ENCODE measurements at places on chromosomes 5 and 9.

DNA sequence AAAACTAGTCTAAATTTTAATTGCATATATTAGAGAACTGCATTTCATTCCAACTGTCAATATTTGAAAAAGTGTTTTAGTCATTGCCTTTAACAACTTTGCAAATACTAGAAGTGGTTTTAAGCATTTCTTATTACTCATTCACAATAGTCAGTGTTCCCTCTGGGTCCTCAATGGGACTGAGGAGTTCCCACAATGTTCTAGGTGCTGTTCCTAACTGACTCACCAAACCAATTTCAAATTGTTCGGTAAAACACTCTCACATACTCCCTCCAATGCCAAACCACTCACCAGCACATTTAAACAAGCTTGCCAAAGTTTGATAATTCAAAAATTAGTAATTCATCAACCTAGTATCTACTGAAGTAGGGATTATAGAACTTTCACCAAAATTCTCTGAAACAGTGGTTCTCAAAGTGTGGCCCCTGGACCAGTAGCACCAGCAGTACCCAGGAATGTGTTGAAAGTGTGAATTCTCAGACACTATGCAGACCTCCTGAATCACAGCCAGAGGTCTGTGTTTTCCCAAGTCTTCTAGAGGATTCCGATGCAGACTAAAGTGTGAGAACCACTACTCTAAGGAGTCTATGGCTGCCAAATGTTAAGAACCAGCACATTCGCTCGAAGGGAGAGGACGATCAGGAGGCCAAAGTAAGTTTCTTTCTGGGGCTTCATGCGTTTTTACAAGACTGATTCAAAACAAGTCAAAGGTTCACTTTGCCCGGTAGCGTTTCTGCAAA is 72.8 kb downstream of the APBA1 start:
- DNase-seq = no peak

GRCh38 chr9:137077010-137077747 is at the start of gene UAP1L1:
Gene UAP1L1, plus strand, starts transcription at chr9:137077517. Its CDS starts 16 bp downstream, at chr9:137077533.
- DNase-seq = peak; percentile 45

DNA sequence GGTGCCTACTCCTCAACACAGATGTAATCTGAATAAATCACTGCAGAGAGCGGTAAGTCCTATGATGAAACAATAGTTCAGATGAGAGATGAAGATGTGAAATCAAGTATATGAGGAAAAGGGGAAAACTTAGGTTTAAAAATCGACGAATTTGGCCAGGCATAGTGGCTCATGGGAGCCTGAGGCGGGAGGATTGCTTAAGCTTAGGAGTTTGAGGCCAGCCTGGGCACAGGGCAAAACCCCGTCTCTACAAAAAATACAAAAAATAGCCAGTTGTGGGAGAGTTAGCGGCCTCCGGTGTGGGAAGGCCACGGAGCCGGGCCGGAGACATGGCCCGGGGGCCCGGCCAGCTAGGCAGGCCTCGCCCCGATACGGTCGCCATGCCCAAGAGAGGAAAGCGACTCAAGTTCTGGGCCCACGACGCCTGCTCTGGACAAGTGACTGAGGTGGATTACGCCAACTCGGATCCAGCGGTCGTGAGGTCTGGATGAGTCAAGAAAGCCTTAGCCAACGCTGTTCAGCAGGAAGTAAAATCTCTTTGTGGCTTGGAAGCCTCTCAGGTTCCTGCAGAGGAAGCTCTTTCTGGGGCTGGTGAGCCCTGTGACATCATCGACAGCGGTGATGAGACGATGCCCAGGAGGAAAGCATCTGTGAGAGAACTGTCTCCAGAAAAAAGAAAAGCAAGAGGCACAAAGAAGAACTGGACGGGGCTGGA is 62.8 kb upstream of the SUB1 start:
- DNase-seq = no peak

DNA sequence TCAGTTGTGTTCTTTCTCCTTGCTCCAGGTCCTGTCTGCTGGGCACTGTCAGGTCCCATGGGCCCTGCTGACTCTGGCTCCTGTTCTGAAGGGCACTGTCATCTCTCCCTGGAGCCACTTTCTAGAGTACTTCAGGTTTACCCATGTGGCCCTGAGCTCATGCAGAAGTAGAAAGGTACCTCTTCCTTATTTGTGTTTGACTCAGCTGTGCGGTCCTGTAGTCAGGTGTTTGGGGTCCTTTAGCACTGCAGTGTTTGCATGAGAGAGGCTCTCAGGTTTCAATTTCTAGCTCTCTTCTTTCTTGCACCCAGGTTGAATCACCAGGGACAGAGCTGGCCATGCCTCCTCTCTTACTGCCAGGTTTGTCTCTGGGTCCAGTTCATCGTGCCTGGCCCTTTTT is 71.5 kb downstream of the HSPA4 start:
- DNase-seq = no peak

- DNase-seq = no peak
Observed at GRCh38 chr9:37033682-37034304, at the start of gene PAX5. Gene PAX5, minus strand, starts transcription at chr9:37034268. Its CDS starts 237 bp downstream, at chr9:37034031.

- DNase-seq = no peak
Observed at GRCh38 chr5:4781299-4781698, 358.8 kb upstream of the ADAMTS16 start.

DNA sequence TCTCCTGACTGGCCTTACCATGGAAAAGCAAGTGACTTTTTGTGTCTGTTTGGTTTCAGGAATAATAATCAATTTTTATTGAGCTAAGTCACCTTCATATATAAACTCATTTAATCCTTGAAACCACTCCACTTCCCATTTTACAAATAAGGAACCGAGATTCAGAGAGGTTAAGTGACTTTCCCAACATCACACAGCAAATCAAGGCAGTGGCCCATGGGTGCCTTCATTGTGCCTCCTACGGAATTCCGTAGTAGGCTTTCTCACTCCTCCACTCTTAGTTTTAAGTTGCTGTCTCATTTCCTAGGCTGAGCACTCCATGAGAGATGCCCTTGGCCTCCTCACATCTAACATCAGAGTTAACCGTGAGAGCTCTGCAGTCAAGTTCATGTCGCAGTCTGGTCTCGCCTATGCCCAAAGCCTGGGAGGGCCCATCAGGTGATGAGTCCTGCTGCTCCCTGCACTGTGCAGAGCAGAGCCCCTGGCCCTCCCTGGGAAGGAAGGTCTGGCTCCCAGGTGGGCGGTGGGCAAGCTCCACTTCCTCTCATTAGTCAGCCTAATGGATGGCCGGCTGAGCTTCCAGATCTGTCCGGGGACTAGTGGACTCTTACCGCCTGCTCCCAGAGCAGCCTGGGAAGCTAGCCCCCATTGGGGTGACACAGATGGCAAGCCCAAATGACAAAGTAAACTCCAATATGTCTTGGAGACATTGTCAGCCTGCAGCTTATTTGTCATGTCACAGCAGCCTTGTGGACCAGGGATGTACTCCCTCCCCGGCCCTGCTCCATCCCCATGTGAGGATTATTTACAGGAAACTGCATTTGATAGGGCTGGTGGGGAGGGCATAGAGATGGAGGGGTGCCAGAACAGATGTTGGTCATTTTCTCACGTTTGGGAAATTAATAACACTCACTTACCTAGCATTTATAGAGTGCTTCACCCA is 123.4 kb downstream of the MVB12B start:
- no peak for DNase-seq

Measured in activated naive CD4-positive, alpha-beta T cell treated with anti-CD3 and anti-CD28 coated beads, Interleukin-2, amount 50 U/mL, for 16 hours (primary cell).